ENCODE measurements at places on chromosomes 5 and 9.
A peak's percentile ranks its signal among the peaks of the same experiment; 100 is the strongest.

GRCh38 chr5:82593481-82593880 lies 315.3 kb upstream of the RPS23 start:
- DNase-seq: no peak

DNA sequence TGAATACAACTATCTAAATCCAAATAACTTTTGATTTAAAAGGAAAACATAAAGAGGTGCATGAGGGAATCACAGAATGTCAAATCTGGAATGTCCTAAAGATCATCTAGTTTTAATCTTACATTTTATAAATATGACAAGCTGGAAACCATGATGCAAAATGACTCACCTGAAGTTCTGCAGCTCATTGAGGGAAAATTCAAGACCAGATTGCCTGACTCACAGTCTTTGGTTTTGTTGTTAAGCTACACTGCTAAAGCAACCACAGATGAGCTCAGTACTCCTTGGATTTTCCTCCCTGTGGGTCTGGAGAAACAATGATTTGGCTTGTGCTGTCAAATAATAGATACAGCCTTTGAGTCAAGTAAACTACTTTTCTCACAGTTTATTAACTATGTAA lies 19.1 kb upstream of the EDIL3 start:
- no peak for DNase-seq

DNA sequence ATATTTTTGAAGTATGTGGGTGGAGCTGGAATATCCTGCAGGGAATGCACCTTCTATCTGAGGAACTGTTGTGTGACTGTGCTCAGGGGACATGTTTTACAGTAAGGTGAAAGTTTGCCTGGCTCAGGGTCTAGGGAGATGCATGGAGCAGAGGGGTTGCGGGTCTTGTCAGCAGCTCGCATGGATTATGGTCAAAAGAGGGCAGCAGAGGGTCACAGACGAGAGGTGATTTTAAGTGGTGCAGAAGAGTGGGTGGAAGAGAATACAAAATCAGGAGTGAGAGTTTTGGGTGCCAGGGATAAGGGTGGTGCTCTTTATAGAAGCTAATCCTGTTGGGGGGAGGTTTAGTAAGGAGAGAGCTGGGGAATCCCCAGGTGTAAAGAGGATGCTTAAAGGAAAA lies 53.5 kb upstream of the GRIN3A start:
- DNase-seq: peak; percentile 2

GRCh38 chr5:129120158-129120581 lies 25.6 kb downstream of the ISOC1 start:
- DNase-seq: no peak

DNA sequence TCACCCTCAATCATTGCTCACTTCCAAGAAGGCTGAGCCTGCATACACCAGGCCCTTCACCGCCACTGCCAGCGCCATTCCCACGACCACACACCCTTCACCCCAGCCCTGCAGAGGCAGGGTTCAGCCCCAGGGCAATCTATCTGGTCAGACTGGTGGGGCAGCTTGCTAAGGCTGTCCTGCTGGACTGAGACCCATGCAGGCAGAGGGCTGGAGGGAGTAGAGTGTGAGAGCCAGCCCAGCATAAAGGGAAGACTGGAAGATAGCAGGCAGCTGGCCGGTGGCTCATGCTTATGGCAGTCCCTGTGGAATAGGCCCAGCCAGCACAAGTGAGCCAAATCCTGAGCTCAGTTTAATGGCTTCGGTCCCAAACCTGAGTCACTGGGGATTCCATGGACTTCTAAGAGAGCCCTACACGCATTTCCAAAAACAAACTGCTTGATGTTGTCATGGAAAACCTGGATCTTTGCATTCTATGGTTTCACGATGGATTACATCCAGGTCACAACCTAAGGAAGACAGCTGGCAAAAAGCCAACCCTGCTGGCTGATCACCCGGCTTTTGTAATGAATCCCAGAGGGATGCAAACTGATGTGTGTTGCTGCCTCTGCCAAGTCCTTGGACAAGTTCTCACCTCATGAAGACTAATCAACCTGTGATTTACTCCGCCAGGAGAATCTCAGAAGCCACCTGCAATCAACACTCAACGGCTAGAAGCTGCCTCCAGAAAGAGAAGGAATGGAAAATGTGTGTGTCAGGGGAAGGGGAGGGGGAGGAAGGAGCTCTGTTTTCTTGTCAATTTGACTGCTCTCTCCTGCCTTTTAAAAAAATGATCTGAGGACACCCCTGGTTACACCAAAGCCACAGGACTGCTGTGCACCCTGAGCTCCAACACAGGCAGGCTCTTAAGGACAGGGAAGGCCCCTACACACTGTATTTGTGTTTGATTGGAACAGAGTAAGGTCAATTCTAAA lies 143.6 kb downstream of the LHFPL2 start:
- DNase-seq: no peak

DNA sequence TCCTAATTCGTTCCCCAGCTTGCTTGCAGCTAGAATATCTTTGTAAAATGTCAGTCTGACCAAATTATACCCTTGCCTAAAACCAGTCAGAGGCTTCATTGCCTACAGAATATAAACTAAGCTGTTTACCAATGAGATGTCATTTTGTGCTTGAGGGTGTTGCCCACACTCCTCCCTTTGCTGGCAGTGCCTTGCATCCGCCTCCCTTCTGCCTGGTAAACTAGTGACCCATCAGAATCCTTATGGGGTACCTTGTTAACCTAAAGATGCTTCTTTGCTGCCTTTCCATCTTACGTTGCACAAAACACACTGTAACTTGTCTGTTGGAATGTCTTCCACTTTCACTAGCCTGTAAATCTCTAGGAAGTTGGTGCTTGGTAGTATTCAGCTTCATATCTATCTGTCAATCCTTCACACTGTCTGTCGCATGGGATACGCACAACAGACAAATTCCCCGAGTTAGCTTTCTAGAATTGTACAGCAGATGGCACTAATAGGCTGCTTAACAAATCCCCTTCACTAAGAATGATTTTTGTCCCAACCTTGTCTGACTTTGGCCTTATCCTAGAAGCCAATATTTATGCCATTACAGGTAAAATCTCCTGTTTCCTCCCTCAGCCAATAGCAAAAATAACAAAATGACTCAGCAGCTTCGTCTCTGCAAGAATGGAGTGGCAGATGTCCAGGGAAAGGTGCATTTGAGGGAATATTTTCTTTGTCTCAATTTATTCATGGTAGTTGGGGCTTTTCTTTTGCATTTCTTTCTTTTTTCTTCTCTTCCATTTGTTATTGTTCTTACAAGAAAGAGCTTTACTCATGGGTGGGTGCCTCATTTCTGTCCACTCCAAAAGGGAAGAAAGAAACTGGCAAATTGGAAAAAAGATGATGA lies 3.0 kb downstream of the NUDT2 start:
- DNase-seq: no peak

DNA sequence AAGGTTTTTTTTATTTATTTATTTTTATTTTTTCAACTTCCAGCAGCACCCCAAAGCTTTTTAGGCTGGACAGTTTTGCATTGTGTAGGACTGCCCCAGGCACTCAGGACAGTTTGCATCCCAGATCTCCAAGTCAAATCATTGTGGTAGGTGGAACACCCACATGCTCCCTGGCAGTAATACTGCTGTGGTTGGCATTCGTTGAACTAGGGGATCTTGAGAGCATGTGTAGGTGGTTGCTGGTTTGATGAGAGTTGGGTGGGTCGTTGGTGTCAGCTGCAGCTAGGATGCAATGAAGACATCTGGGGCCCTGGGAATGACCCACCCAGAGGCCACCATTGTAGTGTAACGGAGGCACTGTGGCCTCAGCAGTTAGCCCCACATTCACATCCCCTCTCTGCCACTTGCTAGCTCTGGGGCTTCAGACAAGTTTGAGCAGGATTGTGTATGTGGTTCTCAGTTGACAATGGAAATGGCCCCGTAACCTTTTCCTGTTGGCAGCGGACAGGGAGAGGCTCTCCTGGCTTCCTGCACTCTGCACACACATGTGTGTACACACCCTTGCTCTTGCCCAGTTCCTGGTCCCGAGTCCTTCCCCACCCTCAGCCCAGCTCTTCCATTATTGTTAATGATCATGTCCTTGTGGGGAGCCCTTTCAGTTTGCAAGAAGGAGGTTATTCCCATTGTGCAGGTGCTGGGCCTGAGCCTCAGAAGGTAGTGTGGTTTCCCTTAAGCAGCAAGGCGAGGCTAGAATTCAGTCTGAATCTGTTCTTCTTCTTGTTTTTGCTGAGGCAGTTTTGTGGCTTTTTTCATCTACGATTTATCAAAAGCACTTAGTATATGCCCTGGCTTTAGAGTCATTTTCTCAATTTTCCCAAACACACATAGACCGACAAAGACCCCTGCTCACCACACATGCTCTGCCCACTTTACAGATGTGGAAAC lies 46.5 kb downstream of the PPARGC1B start:
- DNase-seq: no peak
